IPS DF 19.7 (cell line): ENCODE measurements at places on chromosomes 1 and 21.

GRCh38 chr1:162343470-162343869 lies 33.2 kb downstream of the SPATA46 start:
- DNase-seq: no peak

GRCh38 chr1:29657816-29658215 lies 421.5 kb downstream of the PTPRU start:
- no peak for DNase-seq

DNA sequence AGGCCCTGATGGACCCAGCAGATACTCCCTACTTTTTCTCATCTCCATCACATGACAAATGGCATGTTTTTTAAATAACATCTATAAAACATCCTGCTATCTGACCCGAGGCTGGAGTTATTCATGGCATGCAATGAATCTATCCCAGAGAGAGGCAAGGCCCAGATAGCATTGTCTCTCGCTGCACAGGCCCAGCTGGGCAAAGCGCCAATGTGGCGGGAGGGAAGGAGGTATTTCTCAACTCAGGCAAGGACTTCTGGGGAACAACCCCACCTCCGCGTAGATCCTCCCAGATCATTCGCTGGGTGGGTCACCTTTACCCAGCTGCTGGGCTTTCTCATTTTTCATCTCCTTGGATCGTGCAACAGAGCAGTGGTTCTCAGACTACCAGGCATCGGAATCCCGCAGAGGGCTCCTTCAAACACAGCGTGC lies 59.8 kb downstream of the ERG start:
- no peak for DNase-seq

GRCh38 chr1:173266841-173267240 lies 59.7 kb upstream of the TNFSF4 start:
- DNase-seq: no peak

DNA sequence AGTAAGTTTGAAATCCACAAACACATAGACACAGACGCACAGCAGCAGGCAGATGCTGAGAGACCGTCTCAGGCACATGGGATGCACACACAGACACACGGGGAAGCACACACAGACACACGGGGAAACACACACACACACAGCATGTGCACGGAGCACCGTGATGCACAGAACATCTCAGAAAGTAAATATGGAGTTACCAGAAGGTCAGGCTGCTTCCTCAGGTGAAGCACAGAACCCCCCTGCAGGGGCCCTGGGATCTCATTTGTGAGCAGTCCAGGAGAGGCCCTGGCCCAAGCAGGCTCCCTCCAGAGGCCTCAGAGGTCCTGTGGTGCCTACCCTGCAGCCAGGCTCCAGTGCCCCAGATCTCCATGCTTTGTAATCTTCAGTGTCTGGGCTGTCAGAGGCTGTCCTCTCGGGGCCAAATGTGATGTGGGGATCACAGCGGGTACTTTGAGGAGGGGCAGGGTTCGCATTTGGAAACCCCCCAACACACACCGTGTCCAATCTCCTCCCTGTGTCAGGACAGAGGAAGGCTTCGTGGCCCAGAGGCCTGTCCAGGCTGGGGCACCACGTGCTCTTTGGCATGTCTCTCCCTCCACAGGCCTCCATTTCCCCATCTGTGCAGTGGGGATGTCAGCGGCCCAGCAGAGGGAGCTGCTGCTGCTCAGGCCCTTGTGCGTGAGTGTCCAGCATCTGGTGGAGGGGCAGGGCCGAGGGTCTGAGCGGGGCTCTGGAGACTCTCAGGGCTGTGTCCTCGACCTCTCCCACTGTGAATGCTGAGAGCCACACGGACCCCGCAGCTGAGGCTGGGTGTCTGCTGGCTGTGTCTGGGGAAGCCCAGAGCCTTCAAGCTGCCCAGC lies 23.0 kb upstream of the PRSS38 start:
- no peak for DNase-seq

DNA sequence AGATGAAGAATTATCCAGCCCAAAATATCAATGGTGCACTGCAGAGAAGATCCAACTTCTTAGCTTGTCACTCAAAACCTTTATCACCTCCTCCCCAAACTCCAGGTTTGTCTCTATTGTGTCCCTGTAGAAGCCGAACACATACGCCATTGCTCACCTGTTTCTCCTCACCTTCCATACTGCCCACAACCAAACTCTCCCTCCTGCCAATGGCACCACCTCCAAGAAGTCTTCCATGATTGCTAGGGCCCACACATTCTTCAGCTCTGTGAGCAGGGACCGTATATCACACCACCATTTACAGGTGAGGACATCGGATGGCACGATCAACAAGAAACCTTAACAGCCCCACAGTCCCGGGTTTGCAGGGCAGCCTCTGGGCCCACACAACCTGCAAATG lies 2.2 kb downstream of the LAPTM5 start:
- no peak for DNase-seq

DNA sequence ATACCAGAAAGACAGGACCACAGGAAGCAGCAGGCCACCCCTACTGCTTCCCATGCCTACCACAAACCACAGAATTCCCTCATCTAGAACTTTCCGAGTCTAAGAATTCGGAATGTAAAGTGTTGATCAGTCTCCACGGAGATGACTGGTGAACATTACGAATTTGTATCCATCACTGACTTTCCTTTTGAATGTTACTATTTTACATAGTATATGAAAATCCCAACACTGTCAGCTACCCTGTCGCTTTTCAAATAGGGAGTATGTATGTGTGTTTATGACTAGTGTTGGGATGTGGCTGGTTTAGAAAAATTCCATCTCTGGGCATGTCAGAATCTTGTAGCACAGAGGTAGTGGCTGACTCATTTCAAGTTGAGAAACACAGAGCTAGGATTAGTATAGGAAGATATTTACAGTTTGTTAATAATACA lies 118.2 kb downstream of the COQ8A start:
- DNase-seq: no peak

DNA sequence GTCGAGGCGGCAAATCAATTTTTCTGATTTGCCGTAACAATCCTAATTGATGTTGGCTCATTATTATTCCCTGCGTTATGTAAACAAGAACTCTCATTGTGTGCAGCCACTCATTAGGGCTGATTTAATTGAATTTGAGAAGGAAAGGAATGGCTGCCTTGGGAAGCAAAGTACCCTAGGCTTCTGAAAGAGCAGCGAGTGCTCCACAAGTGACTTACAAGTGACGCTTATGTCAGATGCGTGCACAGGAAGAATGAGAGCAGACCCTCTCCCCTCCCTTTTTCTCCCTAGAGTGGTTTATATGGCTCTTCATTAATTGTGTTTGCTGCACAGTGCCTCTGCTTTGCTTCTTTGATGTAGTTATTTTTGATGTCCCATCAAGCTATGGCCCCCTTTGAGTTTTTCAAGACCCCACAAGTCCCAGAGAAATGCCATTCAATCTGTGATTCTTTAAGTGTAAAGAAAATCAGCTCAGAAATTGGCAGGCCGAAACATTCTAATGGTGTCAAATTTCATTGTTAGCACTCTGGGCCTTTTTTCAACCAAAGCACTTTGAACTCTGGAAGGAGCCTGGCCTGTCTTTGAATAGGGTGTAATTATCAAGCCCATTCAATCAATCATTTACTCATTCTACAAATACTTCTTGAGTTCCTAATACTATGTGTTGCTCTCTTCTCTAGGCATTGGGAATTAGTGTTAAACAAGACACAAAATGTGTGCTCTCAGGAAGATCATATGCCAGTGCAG lies 86.8 kb upstream of the VAV3 start:
- no peak for DNase-seq

DNA sequence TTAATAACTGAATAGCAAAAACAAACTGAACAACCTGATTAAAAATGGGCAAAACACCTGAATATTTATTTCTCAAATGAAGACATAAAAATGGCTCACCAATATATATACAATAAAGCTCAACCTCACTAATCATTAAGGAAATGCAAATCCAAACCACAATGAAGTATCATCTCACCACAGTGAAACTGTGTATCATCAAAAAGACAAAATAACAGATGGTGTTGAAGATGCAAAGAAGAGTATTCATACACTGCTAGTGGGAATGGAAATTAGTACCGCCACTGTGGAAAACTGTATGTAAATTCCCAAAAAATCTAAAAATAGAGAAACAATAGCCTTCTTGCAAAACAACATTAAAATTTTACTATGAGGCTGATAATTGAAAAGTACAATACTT lies 1660.1 kb upstream of the B3GALT2 start:
- DNase-seq: no peak

DNA sequence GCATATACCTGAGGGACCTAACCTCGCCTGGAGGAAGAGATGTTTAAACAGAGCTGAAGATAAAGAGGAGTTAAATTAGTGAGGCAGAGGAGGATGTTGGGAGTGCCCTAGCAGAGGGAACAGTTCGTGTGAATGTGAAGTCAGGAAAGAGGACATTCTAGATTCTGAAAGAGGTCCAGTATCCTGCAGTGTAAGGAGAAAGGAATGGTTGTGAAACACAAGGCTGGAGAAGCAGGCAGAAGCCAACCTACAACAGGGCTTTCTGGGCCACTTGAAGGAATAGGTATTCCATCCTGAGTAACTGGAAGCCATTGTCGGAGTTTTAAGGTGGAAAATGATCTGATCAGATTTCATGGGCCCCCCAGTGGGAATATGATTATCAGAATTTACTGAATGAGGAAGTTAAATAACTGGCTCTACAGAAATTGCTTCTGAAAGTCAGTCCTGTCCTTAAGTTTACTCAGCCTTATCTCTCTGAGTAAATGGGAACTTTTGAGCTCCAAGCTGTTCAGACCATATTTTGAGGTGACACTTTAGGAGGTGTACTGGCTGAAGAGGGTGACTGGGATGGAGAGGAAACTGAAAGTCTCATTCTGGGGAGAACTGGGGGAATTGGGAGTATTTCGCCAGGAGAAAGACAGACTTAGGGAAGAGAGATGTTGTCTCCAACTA lies 24.4 kb upstream of the FAAH start:
- no peak for DNase-seq

DNA sequence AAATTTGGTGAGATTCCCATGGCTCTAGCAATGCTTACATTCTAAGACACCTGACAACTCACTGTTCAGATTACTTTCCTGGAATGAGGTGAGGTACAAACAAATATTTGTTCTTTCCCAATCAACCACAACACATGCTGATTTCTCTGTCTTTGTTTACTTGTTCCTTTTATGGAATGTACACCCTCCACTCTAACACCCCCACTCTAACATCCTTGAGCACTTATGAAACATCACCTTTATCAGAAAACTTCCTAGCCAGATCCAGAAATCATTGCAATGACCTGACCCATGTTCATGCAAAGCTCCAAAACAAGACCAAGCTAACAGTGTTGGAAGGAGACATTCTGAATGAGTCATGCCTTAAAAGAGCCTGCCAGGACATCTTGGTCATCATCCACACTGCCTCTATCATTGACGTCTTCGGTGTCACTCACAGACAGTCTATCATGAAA lies 35.5 kb downstream of the HSD3B1 start:
- DNase-seq: no peak

GRCh38 chr1:64263335-64263734 lies 59.9 kb downstream of the UBE2U start:
- DNase-seq: no peak

- DNase-seq: no peak
These were observed 161.4 kb downstream of the SLC35F3 start for GRCh38 chr1:234065794-234066447.

- DNase-seq: no peak
These were observed 1.7 kb upstream of the VWA1 start for GRCh38 chr1:1433804-1434130.

DNA sequence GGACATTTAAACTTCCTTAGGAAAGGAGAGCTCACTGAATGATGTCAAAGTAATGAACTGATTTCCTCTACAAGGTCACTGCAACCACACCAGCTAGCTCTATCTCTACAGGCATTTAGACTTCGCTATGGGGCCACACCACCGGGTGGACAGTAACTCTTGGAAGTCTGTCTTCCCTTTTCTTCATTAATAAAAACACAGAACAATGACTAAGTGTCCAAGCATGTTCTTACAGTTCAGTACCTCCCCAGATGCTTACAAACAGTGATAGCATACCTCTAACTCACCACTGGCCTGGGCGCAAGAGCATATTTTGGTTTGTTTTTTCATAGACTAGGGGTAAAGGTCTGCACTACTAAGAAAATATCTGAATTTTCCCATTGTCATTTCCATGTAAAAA lies 54.6 kb downstream of the SIM2 start:
- DNase-seq: no peak

DNA sequence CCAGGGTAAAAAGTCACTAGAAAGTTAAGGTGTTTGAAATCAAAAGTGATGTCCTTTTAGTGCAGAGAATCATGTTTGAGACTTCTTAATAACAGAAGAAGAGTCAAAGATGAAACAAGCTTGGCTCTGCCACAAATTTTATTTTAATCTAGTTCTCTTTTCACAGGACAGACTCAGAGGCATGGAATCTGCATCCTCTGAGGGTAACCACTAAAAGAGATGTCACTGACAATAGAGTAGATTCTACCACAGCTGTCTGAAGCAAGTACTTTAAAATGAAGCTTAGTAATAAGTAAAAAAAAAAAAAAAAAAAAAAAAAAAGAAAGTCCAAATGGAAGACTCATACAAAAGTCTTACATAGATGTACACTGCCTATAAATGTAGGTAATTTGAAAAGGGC lies 519.7 kb upstream of the PRMT6 start:
- no peak for DNase-seq

- DNase-seq: no peak
These were observed 18.1 kb upstream of the PLPPR4 start for GRCh38 chr1:99246152-99246551.

GRCh38 chr1:59509341-59509875 lies 212.5 kb downstream of the FGGY start:
- no peak for DNase-seq

DNA sequence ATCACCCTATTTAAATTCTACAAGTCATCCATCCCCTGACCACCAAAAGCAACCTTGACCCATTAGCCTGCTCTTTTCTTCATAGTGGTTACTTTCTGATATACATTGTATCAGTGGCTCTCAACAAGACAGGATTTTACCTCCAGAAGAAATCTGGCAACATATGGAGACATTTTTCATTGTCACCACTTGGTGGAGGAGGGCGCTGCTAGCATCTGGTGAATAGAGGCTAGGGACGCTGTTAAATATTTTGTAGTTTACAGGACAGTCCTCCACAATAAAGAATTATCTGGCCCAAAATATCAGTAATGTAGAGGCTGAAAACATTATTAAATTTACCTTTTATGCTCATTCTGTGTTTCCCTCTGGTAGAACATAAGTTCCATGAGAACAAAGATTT lies 6.1 kb downstream of the HSPA13 start:
- no peak for DNase-seq

DNA sequence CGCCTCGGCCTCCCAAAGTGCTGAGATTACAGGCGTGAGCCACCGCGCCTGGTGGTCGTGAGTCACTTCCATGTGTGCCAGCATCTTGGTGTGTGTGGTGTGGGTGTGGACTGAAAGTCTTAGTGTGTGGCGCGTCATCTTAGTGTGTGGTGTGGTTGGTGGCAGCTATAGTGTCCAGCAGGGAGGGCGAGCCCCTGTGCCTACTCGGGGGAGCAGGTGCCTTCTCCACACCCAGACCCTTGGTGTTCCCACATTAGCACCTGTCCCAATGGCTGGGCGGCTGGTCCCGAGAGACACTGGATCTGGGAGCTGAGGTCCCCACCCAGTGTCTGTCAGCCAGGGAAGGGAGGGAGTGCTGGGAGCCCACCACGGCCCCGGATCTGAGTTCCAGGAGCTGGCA lies 2.8 kb downstream of the SCNN1D start:
- DNase-seq: no peak

GRCh38 chr1:27363766-27364695 lies 2.7 kb downstream of the MAP3K6 start:
- DNase-seq: no peak

GRCh38 chr1:18541046-18541795 lies 60.5 kb downstream of the KLHDC7A start:
- no peak for DNase-seq
